ENCODE measurements at places on chromosomes 13 and 19.

DNA sequence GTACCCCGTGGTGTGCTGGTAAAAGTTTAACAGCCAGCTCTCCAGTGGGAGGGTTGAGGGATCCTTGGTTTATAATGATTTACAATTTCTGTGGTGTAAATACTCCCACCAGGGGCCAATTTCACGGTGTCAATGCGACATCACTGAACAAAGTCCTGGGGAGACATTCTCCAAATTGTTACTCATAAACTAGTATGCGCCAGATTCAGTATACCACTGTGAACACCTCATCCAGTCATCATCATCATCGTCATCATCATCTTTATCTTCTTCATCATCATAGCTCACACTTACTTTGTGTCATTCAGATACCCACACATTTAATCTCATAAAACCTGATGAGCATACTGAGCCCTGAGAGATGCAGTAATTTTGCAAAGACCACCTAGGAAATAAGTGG is 17.2 kb upstream of the TNFSF14 start:
- no peak for DNase-seq

DNA sequence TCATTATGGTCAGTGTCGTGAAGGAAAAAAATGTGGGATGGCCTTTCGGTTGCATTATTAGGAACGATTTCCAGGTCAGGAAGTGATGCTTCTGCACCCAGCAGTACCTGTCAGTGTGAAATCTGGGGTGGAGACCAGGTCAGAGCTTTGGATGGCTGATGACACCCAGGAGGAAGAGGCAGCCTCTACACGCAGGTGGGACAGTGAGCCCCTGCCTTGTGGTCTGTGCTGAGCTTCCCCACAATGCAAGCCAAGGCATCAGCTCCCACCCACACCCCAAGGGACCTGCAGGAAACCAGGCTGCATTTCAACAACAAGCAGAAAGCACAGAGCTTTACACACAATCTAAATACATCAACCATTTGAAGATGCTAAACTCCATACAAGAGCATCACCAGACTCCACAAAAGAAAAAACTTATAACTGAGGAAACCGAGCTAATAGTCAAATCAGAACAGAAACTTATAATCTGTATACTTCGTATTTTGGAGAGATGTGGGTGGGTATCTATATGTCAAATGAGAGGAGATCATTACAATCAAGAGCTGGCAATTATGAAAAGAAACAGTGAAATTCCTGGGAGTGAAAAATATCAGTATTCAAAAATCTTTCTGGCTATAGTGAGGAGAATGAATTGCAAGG is 130.1 kb downstream of the ZDHHC20 start:
- DNase-seq: no peak

DNA sequence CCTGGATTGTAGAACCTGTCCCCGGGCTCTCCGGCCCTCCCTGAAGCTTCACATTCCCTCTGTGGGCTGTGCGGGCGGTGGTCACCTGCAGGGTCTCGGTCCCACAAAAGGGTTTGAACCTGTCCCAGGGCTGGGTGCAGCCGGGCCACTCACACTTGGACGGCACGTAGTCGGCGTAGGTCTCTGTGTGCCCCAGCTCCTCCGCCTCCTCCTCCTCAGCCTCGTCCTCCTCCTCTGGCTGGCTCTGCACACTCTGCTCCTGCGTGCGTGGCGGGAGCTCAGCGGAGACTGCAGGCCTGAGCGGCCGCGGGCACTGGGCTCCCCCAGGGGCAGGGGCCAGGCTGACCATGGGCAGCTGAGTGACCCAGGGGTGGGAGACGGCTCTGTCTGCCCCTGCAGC is 19.6 kb downstream of the GPX4 start:
- no peak for DNase-seq

- DNase-seq: no peak
These were observed 76.7 kb upstream of the GPR183 start for GRCh38 chr13:99383946-99384345.

DNA sequence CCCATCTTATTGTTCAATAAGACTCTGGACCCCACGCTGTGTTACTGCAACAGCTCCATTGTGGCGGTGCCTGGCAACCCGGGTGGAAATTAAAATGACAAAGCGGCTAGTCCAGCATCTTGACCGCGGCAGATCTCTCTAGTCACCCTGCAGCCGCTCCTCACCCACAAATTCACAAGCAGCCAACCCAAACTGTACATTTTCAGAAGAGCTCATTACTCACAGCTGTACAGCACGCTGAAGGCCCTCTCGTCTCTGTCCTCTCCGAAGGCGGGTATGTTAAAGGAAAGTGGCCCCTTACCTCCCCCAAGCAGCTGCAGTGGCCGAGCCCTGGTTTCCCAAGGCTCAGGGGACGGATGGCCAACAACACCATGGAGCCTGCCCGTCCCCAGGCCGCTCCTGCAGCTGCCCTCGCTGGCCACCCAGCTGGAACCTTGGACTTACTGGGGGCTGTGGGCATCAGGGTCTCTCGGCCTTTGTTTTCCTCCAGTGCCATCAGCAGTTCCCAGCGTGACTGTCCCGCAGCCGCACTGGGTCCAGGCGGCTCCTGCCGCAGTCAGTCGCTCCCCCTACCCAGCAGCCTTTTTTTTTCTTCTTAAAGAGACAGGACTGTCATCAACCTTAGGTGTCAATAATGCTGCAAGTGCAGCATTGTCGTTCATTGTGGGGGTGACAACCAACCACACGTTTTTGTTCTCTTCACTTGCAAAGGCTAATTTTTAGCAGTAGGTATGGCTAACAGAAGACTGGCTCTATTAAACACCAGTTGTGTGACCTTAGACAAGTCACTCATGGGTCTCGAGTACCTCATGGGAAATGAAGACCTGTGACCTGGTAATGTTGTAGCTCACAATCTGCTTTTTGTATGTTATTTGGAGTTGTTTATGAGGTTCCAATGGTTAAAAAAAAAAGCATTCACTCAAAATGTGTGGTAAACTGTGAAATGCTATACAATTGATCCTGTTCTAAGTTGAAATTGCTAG is at the start of gene SACS:
Gene SACS (minus strand): TSS at position 532 of the 983 bp plus-strand sequence. CDS start 22,463 bp downstream, outside the sequence.
- DNase-seq: no peak

DNA sequence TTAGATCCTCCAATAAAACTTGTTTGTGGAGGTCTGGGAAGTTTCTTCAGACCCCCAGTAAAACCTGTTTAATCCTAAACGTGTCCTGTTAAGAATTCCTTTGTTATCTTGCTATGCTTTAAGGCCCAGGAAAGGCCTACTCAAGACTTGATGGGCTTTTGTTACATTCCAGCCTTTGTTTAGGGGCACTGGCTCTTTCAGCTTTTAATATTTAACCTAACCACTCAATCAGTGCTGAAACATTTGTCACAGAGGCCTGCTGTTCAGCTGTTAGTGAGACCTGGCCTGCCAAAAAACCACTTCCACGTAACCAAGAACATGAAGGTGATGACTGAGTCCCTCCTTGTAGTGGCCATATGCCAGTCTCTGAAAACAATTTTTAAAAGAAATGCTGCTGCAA is 41.7 kb downstream of the PCDH17 start:
- no peak for DNase-seq

DNA sequence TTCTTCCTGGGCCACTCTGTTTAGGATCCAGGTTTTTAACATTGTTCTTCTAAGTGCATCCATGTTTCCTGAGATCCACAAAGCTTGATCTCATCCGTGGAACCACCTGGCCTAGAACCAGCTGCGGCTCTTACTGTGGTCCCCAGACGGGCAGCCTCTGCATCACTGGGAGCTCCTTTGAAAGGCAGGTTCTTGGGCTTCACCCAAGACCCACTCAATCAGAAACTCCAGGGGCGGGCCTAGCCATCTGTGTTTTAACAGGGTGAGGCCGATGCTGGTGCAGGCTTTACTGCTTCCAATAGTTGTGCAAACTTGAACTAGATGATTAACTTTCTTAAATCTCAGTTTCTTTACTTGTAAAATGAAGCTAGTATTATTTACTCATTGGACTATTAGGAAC is 605.7 kb downstream of the FGF9 start:
- DNase-seq: no peak

- DNase-seq: no peak
These were observed 393.7 kb downstream of the GPC6 start for GRCh38 chr13:93620181-93620765.

DNA sequence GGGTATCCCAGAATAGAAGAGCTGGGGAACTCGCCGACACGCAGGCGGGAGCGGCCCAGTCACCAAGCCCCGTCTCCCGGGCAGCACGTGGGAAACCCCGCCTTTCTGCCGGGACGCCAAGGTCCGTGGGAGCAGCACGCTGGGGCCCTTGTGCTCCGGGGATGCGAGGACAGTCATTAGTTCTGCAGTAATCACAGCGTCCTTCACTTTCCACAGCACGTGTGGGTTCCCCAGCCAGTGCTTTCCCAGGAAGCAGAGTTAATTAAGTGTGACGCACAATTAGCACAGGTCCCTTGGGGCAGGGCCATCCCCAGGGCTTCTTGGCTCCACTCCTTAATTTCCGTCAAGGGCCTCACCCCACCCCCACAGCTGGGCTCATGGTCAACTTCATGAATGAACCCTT is 64.3 kb upstream of the C13orf46 start:
- DNase-seq: no peak

- DNase-seq: no peak
These were observed 20.8 kb upstream of the ZNF181 start for GRCh38 chr19:34713262-34713637.

DNA sequence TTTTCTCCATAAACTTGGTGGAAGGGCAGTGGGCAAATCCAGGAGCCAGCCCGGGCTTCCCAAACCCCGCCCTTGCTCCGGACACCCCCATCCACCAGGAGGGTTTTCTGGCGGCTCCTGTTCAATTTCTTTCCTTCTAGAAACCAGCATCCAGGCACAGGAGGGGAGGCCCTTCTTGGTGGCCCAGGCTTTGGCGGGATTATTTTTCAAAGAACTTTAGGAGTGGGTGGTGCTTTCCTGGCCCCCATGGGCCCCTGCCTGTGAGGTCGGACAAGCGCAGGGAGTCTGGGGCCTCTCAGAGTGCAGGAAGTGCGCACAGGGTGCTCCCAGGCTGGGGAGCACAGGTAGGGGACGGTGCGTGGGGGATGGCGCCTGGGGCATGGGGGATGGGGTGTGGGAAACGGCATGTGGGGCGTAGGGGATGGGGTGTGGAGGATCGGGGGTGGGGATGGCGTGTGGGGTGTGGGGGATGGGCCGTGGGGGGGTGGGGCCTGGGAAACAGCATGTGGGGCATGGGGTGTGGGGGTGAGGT is 396 bp downstream of the F7 start:
- DNase-seq: no peak

DNA sequence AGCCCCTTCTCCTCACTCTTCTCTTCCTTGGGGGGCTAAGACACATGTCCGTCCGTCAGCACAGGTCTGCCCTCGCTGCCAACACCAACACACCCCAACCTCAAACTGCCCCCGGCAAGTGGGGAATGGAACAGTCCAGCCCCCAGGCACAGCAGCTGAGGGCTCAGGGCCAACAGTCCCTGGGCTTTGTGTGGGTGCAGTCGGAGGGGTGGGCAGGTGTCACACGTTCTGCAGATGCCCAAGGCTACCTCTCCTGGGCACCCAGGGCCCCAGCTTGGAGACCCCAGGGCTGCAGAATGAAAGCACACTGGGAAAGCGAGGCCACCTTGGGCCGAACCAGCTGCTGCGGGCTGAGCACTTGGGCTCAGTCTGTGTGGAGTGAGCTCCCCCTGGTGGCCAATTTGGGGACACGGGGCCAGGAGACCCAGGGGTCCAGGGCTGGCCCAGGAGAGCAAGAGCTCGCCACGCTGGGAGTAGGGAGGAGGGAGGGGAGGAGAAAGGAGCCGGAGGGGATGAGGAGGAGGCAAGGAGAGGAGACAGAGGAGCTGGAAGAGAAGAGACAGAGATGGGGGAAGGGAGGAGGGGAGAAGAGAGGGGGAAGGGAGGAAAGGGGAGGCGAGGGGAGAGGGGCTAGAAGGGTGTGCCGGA is 14.0 kb upstream of the ATP8B3 start:
- peak; percentile 59 for DNase-seq

- no peak for DNase-seq
These were observed 10.9 kb upstream of the MEIS3 start for GRCh38 chr19:47430041-47430802.

DNA sequence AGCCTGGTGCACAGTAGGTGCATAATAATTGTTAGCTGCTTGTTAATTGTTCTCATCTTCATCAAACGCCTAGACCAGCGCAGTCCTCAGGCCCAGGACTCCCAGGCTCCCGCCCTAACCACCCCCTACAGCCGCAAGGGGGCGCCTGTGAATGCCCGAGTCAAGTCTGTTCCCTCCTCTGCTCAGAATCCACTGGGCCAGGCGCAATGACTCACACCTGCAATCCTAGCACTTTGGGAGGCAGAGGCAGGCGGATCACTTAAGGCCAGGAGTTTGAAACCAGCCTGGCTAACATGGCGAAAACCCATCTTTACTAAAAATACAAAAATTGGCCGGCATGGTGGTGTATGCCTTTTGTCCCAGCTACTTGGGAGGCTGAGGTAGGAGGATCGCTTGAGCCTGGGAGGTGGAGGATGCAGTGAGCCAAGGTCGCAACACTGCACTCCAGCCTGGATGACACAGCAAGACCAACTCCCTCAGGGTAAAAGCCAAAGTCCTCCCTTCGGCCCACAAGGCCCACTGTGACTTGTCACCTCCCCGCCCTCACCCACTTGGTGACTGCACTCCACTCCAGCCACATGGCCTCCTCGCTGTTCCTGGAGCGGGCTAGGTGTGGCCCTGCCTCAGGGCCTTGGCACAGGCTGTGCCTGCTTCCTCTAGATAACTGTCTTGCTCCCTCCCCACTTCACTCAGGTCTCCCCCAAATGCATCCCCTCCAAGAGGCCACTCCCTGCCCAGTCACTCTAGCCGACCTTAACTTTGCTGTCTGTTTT is 9.1 kb downstream of the ZNF653 start:
- DNase-seq: no peak

- DNase-seq: no peak
These were observed 166.1 kb downstream of the LIG4 start for GRCh38 chr13:108049211-108049610.

DNA sequence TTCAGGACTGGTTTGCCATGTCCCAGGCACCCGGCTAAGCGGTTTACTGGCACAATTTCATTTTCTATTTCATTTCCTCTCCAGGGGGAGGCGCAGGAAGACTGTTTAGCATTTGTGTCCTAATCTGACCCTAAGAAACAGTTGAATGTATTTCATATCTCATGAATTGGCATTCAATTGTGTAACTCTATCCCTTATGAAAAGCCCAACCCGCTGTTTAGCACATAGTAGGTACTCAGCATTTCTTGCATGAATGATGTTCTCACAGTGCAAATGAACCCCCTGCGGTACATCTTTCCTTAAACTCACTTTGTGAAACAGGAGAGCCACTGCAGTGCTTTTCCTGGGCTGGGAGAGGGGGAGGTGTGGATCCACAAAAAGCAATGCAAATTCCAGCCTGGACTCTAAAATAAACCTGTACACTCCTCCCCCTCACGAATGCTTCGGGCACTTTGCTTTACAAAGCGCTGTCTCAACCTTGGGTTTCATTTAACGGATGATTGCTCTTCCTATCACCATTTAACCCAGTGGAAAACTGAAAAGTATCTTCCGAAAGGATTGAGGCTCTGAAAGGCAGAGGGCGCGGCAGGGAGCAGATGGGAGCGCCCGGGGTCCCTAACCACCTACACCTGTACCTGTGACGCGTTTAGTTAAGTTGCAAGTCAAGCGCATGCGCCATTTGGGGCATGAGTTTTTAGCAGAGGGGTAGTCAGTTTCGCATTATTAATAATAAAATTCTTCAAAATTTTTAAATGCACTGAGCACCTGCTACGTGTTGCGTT is 1.2 kb upstream of the EEF2 start:
- no peak for DNase-seq
